GM12892 (cell line): ENCODE measurements at places on chromosomes 2 and 18.

DNA sequence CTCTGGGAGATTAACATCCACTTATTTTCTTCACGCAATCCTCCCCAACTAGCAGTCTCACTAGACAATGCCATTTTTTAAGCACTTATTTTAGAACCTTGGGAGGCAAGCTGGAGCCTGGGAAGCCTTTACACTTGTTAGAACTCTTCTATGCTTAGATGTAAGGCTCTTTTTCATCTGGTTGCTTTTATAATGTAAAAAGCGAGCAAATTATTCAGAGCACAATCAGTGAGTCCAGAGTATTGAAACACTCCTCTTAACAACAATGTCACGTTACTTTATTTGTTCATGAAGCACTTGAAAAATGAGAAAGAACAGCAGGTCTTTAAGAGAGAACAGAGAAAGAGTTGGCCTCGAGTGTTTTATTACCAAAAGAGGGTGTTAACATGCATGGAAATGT is 84.1 kb upstream of the SLC8A1 start:
- DNase-seq, result no peak

DNA sequence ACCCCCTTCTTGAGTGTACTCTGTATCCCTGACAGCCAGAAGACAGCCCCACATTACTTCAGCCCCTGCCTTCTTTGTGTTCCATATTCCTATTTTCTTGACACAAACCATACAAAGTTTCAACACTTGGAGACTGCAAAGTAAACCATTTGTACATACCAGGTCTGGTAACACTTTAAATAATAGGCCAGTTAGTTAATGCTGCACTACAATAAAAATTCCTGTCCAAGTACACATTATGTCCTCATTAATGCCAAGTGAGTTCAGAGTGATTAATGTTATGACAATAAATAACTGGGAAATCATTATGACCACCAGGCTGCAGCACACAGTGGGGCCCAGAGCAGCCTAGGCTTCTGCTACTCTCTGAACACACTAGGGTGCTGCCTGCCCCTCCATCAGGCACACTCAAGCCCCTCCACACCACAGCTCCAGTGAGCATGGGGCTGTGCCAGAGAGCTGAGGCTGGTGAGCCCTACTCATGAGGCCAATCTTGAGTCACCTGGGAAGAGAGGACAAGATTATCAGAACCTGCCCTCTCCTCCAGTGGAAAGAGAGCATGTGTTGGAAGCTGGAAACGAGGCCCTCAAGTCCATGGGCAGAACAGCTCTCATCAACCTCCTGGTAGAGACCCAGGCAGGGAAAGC is 138.7 kb downstream of the TTC32 start:
- DNase-seq, result no peak

DNA sequence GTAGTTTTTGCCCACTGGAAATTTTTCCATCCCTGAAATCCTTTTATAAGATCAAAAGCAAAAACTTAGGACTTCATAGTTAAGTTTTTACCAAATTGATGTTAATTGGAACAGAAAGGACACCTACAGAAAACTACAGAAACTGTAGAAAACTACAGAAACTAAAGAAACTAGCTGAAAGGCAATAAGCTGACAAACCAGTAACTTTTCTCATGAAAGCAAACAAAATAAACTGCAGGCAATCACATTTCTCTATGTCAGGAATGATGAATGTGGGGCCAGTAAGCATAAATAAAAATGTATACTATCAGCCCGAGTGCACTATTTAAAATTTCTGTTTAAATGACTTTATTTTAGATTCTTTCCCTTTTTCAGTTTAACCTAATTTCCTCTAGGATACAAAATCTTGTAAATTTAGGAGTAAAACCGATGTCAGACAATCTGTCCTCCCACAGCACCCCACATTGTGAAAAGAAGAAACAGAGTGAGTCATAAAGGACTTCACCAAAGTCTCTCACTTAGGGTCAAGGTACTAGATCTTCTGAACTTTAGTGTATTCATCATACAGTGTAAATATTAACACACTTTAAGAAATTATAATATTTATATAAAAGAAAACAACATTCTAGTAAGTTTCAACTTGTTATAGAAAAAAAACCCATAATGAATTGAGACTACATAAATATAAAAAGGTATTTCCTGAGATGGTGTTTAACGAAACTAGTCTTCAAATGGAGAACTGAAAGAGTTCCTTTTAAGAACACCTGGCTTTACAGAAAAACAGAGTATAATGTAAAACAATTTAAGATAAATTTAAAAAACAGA is 46.6 kb downstream of the USP40 start:
- no peak for DNase-seq

DNA sequence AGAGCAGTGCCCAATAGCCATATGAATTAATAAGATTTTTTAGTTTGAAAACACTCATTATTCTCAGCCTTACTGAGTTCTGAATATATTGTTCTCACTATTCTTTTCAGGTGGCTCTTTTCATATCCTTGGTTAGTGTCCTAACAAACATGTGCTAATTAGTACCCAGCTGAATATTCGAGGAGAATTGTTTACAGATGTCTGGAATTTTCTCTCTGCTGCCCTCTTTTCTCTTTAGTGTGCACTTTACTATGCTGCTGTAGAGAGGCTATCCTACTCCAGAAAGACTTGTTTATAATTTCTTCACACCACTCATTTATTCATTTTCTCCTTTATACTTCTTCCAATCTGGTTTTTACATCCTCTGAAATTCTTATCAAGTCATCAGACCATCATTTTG is 405.3 kb downstream of the SPAG16 start:
- DNase-seq, result no peak

- no peak for DNase-seq
Measured at GRCh38 chr2:150376553-150377335, 110.7 kb downstream of the RND3 start.
